ENCODE measurements at places on chromosomes 4 and X.
A peak's percentile ranks its signal among the peaks of the same experiment; 100 is the strongest.

DNA sequence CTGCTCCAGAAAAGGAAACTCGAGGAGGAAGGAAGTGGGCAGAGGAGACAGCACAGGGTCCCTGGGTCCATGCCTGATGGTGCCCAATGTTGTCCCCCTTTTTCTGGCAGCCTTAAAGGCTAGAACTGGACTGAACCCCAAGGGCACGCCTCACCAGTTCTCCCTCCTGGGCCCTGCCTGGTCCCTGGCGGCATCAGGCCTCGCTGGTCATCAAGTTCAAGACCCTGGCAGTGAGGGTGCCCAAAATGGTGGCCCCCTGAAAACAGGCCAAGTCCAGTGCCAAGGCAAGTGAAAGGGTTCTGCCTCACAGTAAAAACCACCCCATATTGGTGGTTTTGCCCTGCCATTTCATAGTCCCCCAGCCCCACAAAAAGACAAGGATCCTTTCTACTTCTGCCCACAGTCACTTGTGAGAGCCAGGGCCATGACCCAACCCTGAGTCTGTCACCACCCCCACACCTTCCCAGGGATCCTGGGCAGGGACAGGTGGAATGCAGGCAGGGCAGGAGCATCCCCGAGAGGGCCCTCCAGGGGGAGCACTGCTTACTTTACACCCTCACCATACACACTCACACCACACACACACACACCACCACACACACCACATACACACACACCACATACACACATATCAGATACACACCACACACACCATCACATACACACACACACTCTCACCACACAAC lies 107.6 kb downstream of the DCTD start:
- no peak for DNase-seq

GRCh38 chrX:370963-371745 lies 15.6 kb downstream of the PPP2R3B start:
- no peak for DNase-seq

GRCh38 chrX:7261672-7262332 lies 113.8 kb upstream of the PUDP start:
- DNase-seq, result no peak

DNA sequence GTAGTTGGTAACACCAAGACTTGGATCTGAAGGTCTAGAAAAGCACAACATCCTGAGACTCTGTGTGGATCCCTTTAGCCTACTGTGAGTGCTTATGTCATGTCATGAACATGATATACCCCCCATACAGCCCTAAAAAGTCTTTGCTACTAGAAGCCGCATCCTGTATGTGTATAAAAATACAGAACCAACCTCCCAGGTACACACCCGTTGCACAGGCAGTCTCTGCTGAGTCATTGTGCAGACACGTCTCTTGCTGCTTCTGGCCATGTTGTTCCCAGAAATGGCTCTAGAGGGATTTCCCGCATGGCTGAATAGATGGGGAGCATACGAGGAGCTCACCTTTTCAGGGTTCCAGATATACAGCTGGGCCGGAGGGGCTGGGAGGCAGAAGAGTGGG lies 93.3 kb downstream of the MAMLD1 start:
- DNase-seq, result no peak

GRCh38 chr4:39719804-39720580 lies 22.1 kb downstream of the UBE2K start:
- no peak for DNase-seq

- no peak for DNase-seq
Observed at GRCh38 chr4:181845617-181846016, 397.6 kb upstream of the TENM3 start.

GRCh38 chr4:138344851-138345250 lies 102.7 kb upstream of the SLC7A11 start:
- DNase-seq, result no peak

DNA sequence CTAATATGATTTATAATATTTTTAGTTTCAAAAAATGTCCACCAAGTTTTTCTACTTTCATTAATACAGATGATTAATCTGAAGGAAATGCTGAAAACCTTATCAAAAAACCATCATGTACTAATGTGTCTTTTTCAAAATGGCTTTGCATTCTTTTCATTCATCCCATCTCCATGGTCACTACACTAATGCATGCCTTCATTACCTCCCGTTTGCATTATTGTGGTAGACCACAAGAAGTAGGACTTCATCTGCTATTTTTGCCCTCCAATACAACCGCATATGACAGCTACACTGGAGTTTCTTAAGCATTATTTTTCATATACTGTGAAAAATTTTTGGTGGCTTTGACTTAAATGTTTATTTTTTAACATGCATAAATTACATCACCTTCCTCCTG lies 37.9 kb upstream of the FSTL5 start:
- DNase-seq, result no peak

GRCh38 chrX:13647709-13648212 lies 5.2 kb upstream of the TCEANC start:
- peak; percentile 42 for DNase-seq

DNA sequence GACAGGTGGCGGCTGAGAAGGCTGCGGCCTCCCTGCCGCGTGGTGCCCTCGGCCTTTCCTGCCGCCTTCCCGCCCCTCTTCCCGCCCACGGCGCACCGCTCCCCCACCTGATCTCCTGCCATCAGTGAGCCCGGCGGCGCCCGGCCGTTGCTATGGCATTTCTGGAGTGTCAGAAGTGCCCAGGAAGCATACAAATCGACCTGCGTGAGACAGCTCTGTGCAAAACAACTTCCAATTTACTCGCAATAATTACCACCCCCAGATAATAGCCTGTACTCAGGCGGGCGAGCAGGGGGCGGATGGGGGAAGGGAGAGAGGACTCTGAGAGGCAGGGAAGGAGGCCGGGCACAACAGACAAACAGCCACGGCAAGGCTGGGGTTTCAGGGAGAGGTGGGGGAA lies 16.6 kb upstream of the ERCC6L start:
- no peak for DNase-seq

- no peak for DNase-seq
Observed at GRCh38 chrX:19019996-19020395, 36.1 kb upstream of the PHKA2 start.

DNA sequence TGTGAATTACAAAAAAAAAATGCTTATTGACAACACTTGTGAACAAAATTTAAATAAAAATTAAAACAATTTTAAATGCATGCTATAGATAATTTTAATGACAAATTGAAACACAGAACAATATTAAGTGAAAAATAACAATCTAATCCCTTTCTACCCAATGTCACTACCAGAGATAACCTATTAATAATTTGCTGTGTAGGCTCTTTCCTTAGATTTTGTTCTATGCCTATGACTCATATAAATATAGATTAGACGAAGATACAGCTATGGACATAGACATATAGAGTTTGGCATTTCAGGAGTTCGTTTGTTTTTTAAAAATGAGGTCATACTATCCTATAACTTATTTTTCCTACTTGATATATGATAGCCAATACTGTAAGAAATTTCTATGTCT lies 18.1 kb downstream of the PLAC8 start:
- DNase-seq, result no peak

DNA sequence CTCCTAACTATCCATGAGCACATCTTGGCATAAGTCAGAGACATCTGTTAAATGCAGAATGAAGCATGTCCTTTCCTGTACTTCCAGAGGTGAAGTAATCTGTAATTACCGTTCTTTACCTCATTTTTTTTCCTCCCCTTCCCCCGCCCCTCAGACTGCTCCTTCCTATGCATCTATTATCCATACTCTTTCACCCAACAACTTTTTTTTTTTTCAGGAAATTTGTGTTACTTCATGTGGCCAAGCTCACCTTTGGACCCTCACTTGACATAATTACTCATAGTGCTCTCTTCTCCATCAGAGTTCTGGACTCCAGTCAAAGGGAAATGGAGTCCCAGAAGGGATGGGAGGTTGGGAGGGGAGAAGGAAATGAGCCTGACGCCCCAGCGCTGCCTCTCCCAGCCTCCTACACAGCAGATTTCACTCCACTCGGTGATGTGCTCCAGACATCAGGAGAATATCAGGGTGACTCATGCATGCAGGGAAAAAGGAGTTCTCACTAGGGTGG lies 568.8 kb downstream of the STIM2 start:
- no peak for DNase-seq

DNA sequence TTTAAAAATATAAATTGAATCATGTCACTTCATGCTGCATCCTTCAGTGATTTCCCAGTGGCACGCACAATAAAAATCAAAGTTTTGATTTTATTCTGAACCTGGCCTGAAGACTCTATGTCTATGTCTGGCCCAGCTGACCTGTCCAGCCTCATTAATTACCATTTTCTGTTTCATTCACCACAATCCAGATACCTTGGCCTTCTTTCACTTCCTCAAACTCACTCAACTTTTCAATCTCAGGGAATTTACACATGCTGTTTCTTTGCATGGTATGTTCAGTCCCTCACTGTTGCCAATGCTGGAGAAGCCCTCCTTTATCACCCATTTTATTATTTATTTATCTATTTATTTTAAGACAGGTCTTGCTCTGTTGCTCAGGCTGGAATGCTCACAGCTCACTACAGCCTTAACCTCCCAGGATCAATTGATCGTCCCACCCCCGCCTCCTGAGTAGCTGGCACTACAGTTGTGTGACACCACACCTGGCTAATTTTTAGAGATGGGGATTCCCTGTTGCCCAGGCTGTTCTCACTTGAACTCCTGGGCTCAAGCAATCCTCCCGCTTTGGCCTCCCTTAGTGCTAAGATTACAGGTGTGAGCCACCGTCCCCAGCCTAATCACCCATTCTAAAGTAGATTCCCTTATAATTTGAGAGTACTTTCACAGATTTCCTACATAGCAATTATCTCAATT lies 43.1 kb downstream of the ZGRF1 start:
- DNase-seq, result no peak

- no peak for DNase-seq
Observed at GRCh38 chr4:139599076-139599475, 43.1 kb upstream of the SETD7 start.

- no peak for DNase-seq
Observed at GRCh38 chr4:119540249-119540648, 88.4 kb downstream of the PDE5A start.

GRCh38 chr4:38205261-38205660 lies 245.1 kb downstream of the PTTG2 start:
- no peak for DNase-seq

GRCh38 chr4:81676537-81676936 lies 204.8 kb upstream of the RASGEF1B start:
- DNase-seq, result no peak

DNA sequence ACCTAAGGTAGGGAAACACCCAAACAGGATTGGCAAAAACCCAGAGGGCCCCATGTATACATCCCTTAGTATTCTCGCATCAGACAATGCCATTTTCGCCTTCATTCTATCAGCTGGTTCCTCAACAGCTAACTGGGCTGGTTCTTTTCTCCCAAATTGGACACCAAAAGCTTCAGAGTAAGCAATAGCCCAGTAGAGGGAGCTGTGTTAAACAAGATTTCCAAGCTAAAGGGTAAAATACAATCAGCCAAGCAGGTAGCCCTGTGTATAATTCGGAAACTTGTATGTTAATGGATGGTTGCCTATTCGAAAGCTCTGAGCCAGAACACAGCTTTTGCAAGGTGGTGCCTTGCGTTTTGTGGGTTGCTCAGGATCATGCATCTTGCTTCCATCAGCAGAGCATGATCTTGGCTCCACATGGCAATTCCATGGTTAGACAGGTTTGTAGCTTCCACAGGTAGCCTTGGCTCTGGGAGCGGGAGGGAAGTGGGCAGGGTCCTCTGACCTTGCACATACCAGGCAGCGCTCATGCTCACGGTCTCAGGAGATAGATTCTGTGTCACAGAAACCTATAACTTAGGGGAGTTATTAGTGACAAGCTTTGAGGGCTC lies 115.2 kb upstream of the LNX1 start:
- no peak for DNase-seq

GRCh38 chrX:41733939-41734338 lies 10.0 kb downstream of the GPR82 start:
- DNase-seq, result no peak

- DNase-seq, result no peak
Observed at GRCh38 chrX:115017455-115017854, at the start of gene IL13RA2. IL13RA2 (minus strand) TSS chrX:115017616; CDS start chrX:115017269, 347 bp downstream.

- DNase-seq, result no peak
Observed at GRCh38 chrX:147602176-147602696, 309.5 kb upstream of the FMR1 start.

DNA sequence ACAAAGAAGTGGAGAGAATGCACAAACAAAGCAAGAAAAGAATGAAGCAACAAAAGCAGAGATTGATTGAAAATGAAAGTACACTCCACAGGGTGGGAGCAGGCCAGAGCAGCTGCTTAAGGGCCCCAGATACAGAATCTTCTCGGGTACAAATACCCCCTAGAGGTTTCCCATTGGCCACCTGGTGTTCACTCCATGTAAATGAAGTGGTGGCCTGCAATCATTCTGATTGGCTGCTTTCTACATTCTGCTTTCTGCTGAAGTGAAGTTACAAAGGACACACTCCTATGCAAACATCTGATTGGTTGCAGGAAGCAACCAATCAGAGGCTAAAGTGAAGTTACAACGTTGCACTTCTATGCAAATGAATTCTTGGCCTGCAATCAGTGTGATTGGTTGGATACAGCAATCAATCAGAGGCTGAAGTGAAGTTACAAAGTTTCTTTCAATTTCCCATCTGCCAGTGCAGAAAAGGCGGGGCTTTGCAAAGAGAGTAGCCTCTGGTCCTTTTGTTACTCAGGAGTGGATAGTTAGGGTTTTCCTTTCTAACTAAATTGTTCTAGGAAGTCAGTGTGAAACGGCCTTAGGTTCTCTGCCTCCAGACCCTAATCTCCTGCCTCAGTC lies 19.0 kb upstream of the GPC4 start:
- DNase-seq, result no peak

- DNase-seq, result no peak
Observed at GRCh38 chr4:188485906-188486305, 346.7 kb downstream of the TRIML1 start.

DNA sequence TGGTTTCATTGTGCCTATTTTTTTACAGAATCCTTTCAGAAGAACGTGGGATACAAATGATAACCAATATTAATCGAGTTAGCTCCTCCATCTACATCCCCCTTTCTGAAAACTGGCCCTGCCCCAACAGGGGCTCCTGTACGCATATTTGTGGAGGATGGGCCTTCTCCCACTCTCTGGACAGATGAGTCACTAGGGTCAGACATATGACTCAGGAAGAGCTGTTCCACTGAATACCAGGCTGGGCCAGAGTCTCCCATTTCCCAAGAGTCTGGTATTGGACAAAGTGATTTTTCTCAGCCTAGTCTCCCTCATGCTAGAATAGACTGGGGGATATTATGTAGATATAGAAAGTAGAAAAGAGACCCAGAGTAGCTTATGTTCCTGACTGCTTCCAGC lies 142.4 kb downstream of the TSPAN5 start:
- DNase-seq, result no peak

DNA sequence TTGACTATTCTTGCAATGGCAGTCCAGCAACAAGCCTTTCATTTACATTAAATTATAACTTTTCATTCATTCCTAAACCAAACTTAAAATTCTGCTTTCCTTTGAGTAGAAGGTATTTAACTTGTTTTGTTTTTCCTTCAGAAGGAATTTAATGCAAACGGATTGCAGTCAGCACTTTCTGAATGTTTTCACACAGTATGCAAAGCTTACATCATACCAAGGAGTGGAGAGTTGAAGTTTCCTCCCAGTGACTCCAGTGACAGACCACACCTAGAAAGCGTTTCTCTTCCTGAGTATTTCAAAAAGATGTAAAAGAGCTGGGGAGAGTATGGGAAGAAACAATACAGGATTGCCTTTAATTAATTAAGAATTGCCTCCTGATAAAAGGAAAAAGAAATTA lies 8.1 kb downstream of the EPGN start:
- DNase-seq, result no peak

- no peak for DNase-seq
Observed at GRCh38 chrX:12412561-12412960, 274.3 kb downstream of the FRMPD4 start.

- no peak for DNase-seq
Observed at GRCh38 chr4:125808570-125808969, 493.8 kb downstream of the FAT4 start.

- DNase-seq, result no peak
Observed at GRCh38 chrX:100341142-100341510, 68.9 kb downstream of the PCDH19 start.

All from activated naive CD4-positive, alpha-beta T cell treated with anti-CD3 and anti-CD28 coated beads, Interleukin-2, amount 50 U/mL, for 16 hours (primary cell).